Activated CD4-positive, alpha-beta T cell treated with anti-CD3 and anti-CD28 coated beads, Interleukin-2, amount 50 U/mL, for 4 hours (primary cell): ENCODE measurements at places on chromosomes 2 and 18.

DNA sequence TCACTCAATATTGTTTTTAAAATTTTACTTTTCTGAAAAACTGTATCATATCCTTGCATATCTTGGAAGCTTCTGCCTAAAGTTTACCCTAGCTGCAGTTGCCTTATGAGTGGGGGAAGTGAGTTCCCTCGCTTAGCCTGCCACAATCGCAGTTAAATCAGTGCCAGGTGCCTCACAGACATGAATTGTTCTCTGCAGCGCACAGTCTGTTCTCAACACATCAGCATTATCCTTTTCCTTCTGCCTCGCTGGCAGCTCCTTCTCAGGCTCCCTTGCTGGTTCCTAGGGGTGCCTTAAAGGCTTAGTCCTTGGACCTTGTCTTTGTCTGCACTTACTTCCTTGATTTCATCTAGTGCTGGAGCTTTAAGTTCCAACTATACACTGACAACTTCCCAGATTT, 132.8 kb downstream of the TTC27 start:
- DNase-seq: no peak

GRCh38 chr2:66962716-66963115, 434.4 kb upstream of the ETAA1 start:
- no peak for DNase-seq

- no peak for DNase-seq
These were observed 27.2 kb upstream of the FBLN7 start for GRCh38 chr2:112110966-112111365.

DNA sequence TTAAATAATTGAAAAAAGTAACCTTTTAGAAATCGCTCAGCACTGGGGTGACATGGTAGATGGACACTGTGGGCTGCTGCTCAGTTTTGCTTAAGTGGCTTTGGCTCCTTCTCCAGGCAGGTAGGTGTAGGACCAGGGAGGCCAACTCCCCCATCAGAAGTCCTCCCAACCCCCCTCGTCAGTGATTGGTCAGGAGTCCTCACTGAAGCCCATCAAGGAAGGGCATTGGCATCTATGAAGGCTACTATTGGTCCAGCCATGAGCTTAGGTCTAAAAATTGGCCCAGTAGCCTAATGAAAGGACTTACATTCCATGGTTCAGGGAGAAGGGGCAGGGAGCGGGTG, 34.7 kb downstream of the ST3GAL5 start:
- DNase-seq: no peak

- DNase-seq: no peak
These were observed 845 bp downstream of the EML4 start for GRCh38 chr2:42169874-42170521.

DNA sequence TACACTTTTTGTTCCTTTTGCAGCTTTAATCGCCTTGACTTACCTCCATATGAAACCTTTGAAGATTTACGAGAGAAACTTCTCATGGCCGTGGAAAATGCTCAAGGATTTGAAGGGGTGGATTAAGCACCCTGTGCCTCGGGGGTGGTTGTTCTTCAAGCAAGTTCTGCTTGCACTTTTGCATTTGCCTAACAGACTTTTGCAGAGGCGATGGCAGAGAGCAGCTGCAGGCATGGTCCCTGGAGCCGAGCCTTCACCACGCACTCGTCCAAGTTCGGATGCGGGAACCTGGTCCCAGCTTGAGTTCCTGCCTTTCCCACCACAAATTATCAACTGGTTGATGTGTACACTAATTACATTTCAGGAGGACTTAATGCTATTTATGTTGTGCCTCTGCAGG, 232.7 kb downstream of the ALPK2 start:
- no peak for DNase-seq

DNA sequence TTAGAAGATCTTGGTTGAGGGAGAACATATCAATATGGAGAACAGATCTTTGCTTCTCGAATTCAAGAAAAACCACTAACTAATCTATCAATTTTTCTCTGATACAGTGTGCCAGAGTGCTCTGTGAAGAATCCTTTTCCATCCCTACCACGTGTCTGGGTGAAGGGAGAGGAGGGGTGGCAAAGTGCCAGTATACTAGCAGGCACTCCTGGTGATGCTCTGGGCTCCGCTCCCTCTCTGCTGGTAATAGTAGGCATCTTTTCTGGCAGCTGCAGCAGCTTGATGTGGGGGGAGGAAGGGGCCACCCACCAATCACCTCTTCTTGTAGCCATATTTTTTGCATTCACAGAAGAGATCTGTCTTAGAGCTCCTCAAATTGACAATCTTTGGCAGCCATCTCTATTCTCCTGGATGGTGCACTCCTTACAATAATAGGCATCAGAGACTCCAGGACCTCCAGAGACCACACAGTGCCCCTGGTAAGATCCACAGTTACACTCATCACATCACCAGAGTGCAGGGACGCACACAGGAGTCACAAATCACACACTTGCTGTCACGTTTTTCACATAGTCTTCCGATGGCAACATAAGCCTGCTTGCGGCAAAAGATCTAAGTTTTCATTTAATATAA, 15.7 kb downstream of the STK39 start:
- no peak for DNase-seq

- DNase-seq: no peak
These were observed 72.1 kb upstream of the CCBE1 start for GRCh38 chr18:59769129-59769865.
